Uterine smooth muscle cell (primary cell): ENCODE measurements at places on chromosomes 13 and 19. TPM values are rescaled to one million over a fixed set of nuclear protein-coding genes. Genes with fewer than 3 reads are reported as not detected.

SELENOV gene
- not detected in 2 replicates for total RNA-seq

SLC1A6 gene
- under 0.01 TPM in 1 of 2 replicates, not detected in the other for total RNA-seq

NCAN gene
- total RNA-seq, result under 0.01 TPM in 1 of 2 replicates, not detected in the other

ZNF547 gene
- total RNA-seq, result 3.2 and 4.1 TPM in 2 replicates

TSKS gene
- total RNA-seq, result 0.12 TPM in 1 of 2 replicates, not detected in the other

NLRP5 gene
- total RNA-seq, result not detected in 2 replicates

ZNF490 gene
- 10.9 and 11.0 TPM in 2 replicates for total RNA-seq

TIMM44 gene
- 53.8 and 67.4 TPM in 2 replicates for total RNA-seq

ZMYM2 gene
- total RNA-seq, result 43.4 and 55.7 TPM in 2 replicates

FPR2 gene
- total RNA-seq, result not detected in 2 replicates

FREM2 gene
- under 0.01 TPM in 2 replicates for total RNA-seq

CRLF1 gene
- total RNA-seq, result 0.11 and 1.00 TPM in 2 replicates

SHANK1 gene
- 13.0 and 26.0 TPM in 2 replicates for total RNA-seq

NOVA2 gene
- under 0.01 TPM in 1 of 2 replicates, not detected in the other for total RNA-seq

COX6B2 gene
- not detected in 2 replicates for total RNA-seq

CERS4 gene
- total RNA-seq, result 8.5 and 24.4 TPM in 2 replicates

PEAK3 gene
- not detected in 2 replicates for total RNA-seq

MBD3L2B gene
- not detected in 2 replicates for total RNA-seq

PABPC3 gene
- total RNA-seq, result 0.11 and 0.37 TPM in 2 replicates

CA11 gene
- 0.77 and 2.1 TPM in 2 replicates for total RNA-seq

PTH2 gene
- not detected in 2 replicates for total RNA-seq

ZNF100 gene
- total RNA-seq, result 2.0 and 3.0 TPM in 2 replicates

IFNL1 gene
- not detected in 2 replicates for total RNA-seq

FPR1 gene
- 0.11 TPM in 1 of 2 replicates, not detected in the other for total RNA-seq

ZNF548 gene
- 22.1 and 26.4 TPM in 2 replicates for total RNA-seq

OSCAR gene
- 0.22 and 0.50 TPM in 2 replicates for total RNA-seq

KIR2DL1 gene
- not detected in 2 replicates for total RNA-seq

LGALS4 gene
- not detected in 2 replicates for total RNA-seq

SIGLEC6 gene
- 0.11 TPM in 1 of 2 replicates, not detected in the other for total RNA-seq

ZNF723 gene
- total RNA-seq, result under 0.01 TPM in 1 of 2 replicates, not detected in the other

SPINT2 gene
- total RNA-seq, result 0.55 and 1.7 TPM in 2 replicates

IL17D gene
- 1.00 and 1.4 TPM in 2 replicates for total RNA-seq

ALOX5AP gene
- 0.25 TPM in 1 of 2 replicates, not detected in the other for total RNA-seq

ZNF283 gene
- 11.8 and 20.2 TPM in 2 replicates for total RNA-seq

RDH13 gene
- total RNA-seq, result 10.7 and 11.0 TPM in 2 replicates

ZNF99 gene
- under 0.01 TPM in 1 of 2 replicates, not detected in the other for total RNA-seq

KLK10 gene
- total RNA-seq, result not detected in 2 replicates

ZNF221 gene
- total RNA-seq, result 8.7 and 9.2 TPM in 2 replicates

BSG gene
- total RNA-seq, result 241 and 309 TPM in 2 replicates

FSTL3 gene
- total RNA-seq, result 19.7 and 88.4 TPM in 2 replicates

ZNF555 gene
- 5.9 and 12.1 TPM in 2 replicates for total RNA-seq

ZBTB32 gene
- total RNA-seq, result not detected in 2 replicates

ELL gene
- 15.2 and 16.6 TPM in 2 replicates for total RNA-seq

COL4A2 gene
- 97.1 and 313 TPM in 2 replicates for total RNA-seq

N4BP2L1 gene
- 2.0 and 2.5 TPM in 2 replicates for total RNA-seq

FGF21 gene
- total RNA-seq, result not detected in 2 replicates

KIR2DL4 gene
- total RNA-seq, result not detected in 2 replicates

BEST2 gene
- total RNA-seq, result 0.25 TPM in 1 of 2 replicates, not detected in the other

STOML3 gene
- total RNA-seq, result not detected in 2 replicates

SYNGR4 gene
- total RNA-seq, result not detected in 2 replicates

PLIN4 gene
- 0.55 and 4.0 TPM in 2 replicates for total RNA-seq

SULT2B1 gene
- not detected in 2 replicates for total RNA-seq

TMEM86B gene
- 1.6 and 1.7 TPM in 2 replicates for total RNA-seq

HSD17B14 gene
- 6.0 and 16.1 TPM in 2 replicates for total RNA-seq

ODAD3 gene
- 0.22 and 0.37 TPM in 2 replicates for total RNA-seq

SIGLEC5 gene
- total RNA-seq, result not detected in 2 replicates
